ENCODE measurements at places on chromosomes 16 and 17. TPM values are rescaled to one million over a fixed set of nuclear protein-coding genes. Genes with fewer than 3 reads are reported as not detected.
A peak's percentile ranks its signal among the peaks of the same experiment; 100 is the strongest.

GRCh38 chr17:7014995-7015958, 2.9 kb downstream of the RNASEK start:
- no peak for DNase-seq
- no peaks in the 10 kb centered on the region for H3K27me3 ChIP-seq
- peaks cover 8% of the 10 kb centered on the region for H3K4me1 ChIP-seq
- H3K27ac ChIP-seq, result peak overlapping the region; percentile 81

Gene G6PC1
- 0.08 TPM for polyA plus RNA-seq

Gene RDM1
- not detected for polyA plus RNA-seq

- H3K27ac ChIP-seq, result peak overlapping the region; percentile 19
- H3K4me1 ChIP-seq, result no peaks in the 10 kb centered on the region
- no peaks in the 10 kb centered on the region for H3K36me3 ChIP-seq
- no peaks in the 10 kb centered on the region for H3K27me3 ChIP-seq
- peak; percentile 62 for DNase-seq
Observed at GRCh38 chr16:70594569-70594968, 51.8 kb upstream of the IL34 start.

GRCh38 chr17:53571342-53571741, 251.4 kb upstream of the KIF2B start:
- no peaks in the 10 kb centered on the region for H3K36me3 ChIP-seq
- no peak overlapping the region for H3K4me3 ChIP-seq
- no peak for DNase-seq
- H3K27me3 ChIP-seq, result peaks cover 5% of the 10 kb centered on the region

- DNase-seq, result no peak
- no peak overlapping the region for H3K27ac ChIP-seq
- H3K4me3 ChIP-seq, result no peak overlapping the region
- no peaks in the 10 kb centered on the region for H3K36me3 ChIP-seq
- H3K27me3 ChIP-seq, result no peaks in the 10 kb centered on the region
- H3K4me1 ChIP-seq, result peaks cover 17% of the 10 kb centered on the region
Observed at GRCh38 chr17:42453439-42453838, 5.2 kb upstream of the ATP6V0A1 start.

GRCh38 chr17:9611557-9611956, 33.8 kb upstream of the USP43 start:
- H3K4me3 ChIP-seq, result no peak overlapping the region
- no peak for DNase-seq
- H3K36me3 ChIP-seq, result no peaks in the 10 kb centered on the region
- no peak overlapping the region for H3K27ac ChIP-seq
- H3K27me3 ChIP-seq, result no peaks in the 10 kb centered on the region

DNA sequence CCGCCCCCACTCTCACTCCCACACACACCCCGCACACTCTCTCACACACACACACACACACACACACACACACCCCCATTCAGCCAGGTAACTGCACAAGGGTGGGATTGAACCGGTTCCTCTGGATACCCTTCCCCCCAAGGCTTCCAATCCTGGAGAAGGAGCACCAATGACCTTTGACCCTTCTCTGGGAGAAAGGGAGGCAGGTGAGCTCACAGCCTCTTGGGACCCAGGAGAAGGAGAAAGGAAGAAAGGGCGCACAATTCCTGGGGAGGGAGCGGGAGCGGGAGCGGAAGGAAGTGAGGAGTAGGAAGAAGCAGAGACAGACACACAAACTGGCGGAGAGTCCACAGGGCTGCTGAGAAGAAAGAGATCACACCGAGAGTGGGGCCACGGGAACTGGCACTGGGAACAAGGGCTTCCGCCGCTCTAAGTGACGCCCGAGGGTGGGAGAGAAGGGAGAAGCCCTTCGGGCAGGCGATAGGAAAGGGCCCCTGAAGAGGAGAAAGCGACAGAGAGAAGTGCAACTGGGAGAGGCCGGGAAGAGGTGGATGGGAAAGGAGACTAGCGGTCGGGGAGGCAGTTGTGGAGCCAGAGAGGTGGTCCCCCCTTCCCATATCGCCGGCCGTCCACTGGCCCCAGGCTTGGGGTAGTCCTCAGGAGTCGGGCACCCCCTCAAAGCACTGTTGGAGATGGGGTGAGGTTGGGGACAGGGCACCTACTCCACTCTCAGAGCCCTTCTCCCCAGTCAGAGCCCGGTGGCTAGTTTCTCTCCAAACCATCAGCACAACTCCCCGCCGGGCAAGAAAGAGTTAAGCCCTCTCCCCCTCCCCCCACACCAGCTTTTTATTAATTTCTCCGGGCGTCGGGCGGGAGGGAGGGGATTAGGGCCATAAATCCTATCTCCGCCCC, 1.3 kb downstream of the SAMD14 start:
- no peak for DNase-seq
- H3K4me1 ChIP-seq, result peaks cover 2% of the 10 kb centered on the region
- peak overlapping the region; percentile 11 for H3K4me3 ChIP-seq
- no peaks in the 10 kb centered on the region for H3K36me3 ChIP-seq

GRCh38 chr17:35486920-35487732, 38.6 kb upstream of the SLFN13 start:
- H3K27ac ChIP-seq, result no peak overlapping the region
- H3K4me1 ChIP-seq, result no peaks in the 10 kb centered on the region
- peak; percentile 48 for DNase-seq
- H3K4me3 ChIP-seq, result peak overlapping the region; percentile 19
- peaks cover 10% of the 10 kb centered on the region for H3K27me3 ChIP-seq

Gene GAST
- not detected for polyA plus RNA-seq

Gene RAB37
- polyA plus RNA-seq, result 3.1 TPM

- H3K36me3 ChIP-seq, result no peaks in the 10 kb centered on the region
- H3K4me3 ChIP-seq, result no peak overlapping the region
- no peak overlapping the region for H3K27ac ChIP-seq
- DNase-seq, result no peak
Observed at GRCh38 chr17:73166731-73167581, 2.1 kb downstream of the SSTR2 start.

DNA sequence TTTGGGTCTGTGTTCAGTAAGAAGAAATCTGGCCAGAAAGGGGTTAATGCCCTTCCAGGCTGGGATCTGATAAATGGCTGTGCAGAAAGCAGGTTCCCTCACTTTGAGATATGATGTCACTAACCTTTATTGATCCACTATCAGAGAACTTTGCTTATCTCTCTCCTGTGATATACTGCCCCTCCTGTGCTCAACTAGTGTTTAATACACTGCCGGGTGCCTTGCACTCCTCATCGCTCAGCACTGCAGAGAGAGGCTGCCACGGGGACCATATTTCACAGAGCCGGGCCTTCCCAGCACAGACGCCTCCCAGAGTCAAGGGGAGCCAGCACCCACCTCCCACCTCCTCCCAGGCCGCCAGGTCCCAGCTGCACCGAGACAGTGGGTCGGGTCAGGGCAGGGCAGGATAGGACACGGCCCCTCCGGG, 20.2 kb downstream of the ZFHX3 start:
- no peaks in the 10 kb centered on the region for H3K27me3 ChIP-seq
- no peak overlapping the region for H3K4me3 ChIP-seq
- H3K4me1 ChIP-seq, result peaks cover 17% of the 10 kb centered on the region
- no peaks in the 10 kb centered on the region for H3K36me3 ChIP-seq
- no peak for DNase-seq
- no peak overlapping the region for H3K27ac ChIP-seq

All from pancreas (tissue), 10 donors.